ENCODE measurements at places on chromosomes 12 and 14. TPM values are rescaled to one million over a fixed set of nuclear protein-coding genes. Genes with fewer than 3 reads are reported as not detected.

GRCh38 chr14:104735830-104736642, 12.0 kb downstream of the ADSS1 start:
- H3K36me3 ChIP-seq: peaks cover 4% of the 10 kb centered on the region
- no peak overlapping the region for H3K27ac ChIP-seq
- H3K4me3 ChIP-seq: no peak overlapping the region
- no peak for DNase-seq
- H3K4me1 ChIP-seq: no peaks in the 10 kb centered on the region

- H3K27me3 ChIP-seq: no peaks in the 10 kb centered on the region
- H3K4me3 ChIP-seq: peak overlapping the region; percentile 67
- no peak overlapping the region for H3K27ac ChIP-seq
Measured at GRCh38 chr12:85468356-85469157, 188.5 kb downstream of the ALX1 start.

DNA sequence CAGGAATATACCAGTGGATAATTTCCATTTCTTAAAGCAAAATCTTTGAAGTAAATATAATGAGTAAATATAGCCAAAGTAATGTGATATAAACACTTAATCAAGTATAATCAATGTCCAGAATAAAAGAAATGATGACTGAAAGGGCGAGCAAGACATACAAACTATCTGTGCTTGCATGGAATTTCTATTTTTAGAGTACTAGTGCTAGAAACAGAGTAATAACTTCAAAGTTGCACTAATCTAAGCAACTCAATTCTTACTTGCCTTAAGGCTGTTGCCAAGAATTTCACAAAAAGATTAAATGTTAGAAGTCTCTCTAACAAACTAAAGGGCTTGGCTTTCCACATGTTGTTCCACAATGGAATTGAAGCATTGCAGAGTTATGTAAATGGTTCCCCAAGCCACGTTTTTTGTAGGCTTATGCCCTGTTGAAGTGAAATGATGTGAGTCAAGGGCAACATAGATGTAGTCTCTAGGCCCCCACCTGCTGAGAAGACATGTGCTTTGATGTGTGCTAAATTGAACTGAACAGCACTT, 175.0 kb upstream of the LMNTD1 start:
- no peak overlapping the region for H3K4me3 ChIP-seq
- DNase-seq: no peak
- no peaks in the 10 kb centered on the region for H3K36me3 ChIP-seq
- H3K27me3 ChIP-seq: no peaks in the 10 kb centered on the region

DNA sequence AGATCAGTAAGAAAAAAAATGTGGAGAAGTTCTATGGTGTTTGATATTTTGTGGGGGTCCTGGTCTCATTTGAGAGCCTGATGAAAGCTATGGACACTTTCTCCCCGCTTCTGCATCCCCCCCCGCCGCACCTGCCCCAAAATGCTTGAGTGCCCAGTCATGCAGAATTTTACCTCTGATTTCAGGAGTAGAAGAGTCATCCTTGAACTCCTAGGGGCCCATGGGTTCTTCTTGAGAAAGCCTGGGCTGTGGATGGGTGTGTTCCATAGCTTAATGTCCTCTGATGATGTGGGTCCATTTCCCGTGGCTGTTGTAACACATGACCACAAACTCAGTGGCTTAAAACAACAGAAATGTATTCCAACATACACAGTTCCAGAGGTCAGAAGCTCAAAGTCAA, 248.8 kb upstream of the PWP1 start:
- no peak for DNase-seq
- no peaks in the 10 kb centered on the region for H3K36me3 ChIP-seq
- peaks cover 4% of the 10 kb centered on the region for H3K4me1 ChIP-seq
- no peak overlapping the region for H3K27ac ChIP-seq
- H3K27me3 ChIP-seq: no peaks in the 10 kb centered on the region

- no peak for DNase-seq
- H3K4me3 ChIP-seq: no peak overlapping the region
- no peaks in the 10 kb centered on the region for H3K4me1 ChIP-seq
- no peaks in the 10 kb centered on the region for H3K27me3 ChIP-seq
- no peaks in the 10 kb centered on the region for H3K36me3 ChIP-seq
- H3K27ac ChIP-seq: no peak overlapping the region
Measured at GRCh38 chr12:69986114-69986513, 161.1 kb downstream of the MYRFL start.

- H3K4me3 ChIP-seq: no peak overlapping the region
- no peak overlapping the region for H3K27ac ChIP-seq
- no peaks in the 10 kb centered on the region for H3K36me3 ChIP-seq
- no peaks in the 10 kb centered on the region for H3K27me3 ChIP-seq
- DNase-seq: no peak
- 0 out of 2 replicates have a peak, but pooled peaks cover 3% of the 10 kb centered on the region for H3K4me1 ChIP-seq
Measured at GRCh38 chr12:43921666-43922337, 85.9 kb downstream of the TMEM117 start.

FERMT2 gene
- 136 TPM for total RNA-seq

TGFB3 gene
- 0.37 TPM for total RNA-seq

BHLHE41 gene
- total RNA-seq: 0.33 TPM

LALBA gene
- not detected for total RNA-seq

Data from H9 (cell line).